Stimulated activated CD4-positive, alpha-beta T cell treated with anti-CD3 and anti-CD28 coated beads, TNF-alpha, amount 100 ng/mL, for 1 hour (primary cell): ENCODE measurements at places on chromosomes 12 and 14.

DNA sequence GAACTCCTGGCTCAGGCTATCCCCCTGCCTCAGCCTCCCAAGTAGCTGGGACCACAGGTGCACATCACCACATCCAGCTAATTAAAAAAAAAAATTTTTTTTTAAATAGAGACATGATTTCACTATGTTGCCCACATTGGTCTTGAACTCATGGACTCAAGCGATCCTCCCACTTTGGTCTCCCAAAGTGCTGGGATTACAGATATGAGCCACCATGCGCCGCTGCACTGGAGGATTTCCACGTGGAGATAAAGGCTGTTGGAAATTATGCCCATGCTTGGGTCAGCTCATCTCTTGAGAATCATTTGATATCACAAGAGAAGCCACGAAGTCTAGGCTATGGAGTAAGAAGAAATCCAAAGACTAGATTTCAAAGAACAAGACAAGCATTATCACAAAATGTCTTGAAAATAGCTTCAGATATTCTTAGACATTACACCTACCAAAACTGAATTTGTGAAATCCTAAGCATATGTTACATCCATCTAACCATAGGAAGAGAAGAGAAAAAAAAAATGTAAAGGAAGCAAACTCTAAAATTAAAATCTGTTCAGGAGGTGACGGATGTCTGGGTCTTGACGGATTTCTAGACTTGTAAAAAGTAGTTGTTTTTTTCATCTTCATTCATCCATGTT, 99.1 kb downstream of the PTPN11 start:
- DNase-seq = no peak

- DNase-seq = no peak
These were observed 168.0 kb downstream of the SLC16A7 start for GRCh38 chr12:59763835-59764234.

DNA sequence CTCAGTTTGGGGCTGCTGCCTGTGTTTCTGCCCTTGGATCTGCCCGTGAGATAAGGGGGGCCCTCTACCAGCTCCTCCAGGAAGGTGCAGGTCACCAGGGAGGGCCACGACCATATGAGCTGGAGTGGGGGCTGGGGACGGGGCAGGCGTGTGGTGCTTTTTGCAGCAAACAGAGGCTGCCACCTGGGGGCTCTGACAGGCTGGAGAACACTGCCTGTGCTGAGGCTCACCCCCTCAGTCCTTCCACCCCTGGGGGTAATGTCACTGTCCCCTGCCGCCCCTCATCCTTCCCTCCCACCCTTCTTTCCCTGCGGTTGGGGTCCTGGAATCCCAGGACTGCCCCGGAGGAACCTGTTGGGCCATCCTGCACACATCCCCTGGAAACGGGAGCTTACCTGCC, 3.2 kb downstream of the PLD4 start:
- DNase-seq = no peak

DNA sequence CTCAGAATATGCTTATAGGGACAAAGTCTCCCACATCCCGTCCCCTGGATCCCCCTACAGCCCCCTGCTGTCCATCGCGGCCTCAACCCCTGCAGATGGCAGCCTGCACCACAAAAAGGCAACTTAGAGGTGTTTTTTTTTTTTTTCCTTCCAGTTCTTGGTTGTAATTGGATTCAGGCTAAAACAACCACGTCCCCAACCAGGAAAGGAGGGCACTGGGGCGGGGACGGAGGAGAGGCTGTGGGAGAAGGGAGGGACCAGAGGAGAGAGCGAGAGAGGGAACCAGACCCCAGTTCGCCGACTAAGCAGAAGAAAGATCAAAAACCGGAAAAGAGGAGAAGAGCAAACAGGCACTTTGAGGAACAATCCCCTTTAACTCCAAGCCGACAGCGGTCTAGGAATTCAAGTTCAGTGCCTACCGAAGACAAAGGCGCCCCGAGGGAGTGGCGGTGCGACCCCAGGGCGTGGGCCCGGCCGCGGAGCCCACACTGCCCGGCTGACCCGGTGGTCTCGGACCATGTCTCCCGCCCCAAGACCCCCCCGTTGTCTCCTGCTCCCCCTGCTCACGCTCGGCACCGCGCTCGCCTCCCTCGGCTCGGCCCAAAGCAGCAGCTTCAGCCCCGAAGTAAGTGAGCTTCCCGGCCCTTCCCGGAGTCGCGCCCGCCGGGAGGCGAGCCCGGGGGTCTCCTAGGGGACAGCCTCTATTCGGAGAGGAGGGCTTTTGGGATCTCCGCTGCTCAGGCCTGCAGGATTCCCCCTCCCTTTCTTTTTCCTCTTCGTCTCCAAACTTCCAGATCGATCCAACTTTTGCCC, at the start of gene MMP14:
Gene MMP14 (plus strand): TSS at position 285 of the 813 bp plus-strand sequence. CDS start 233 bp downstream, at position 518.
- no peak for DNase-seq

DNA sequence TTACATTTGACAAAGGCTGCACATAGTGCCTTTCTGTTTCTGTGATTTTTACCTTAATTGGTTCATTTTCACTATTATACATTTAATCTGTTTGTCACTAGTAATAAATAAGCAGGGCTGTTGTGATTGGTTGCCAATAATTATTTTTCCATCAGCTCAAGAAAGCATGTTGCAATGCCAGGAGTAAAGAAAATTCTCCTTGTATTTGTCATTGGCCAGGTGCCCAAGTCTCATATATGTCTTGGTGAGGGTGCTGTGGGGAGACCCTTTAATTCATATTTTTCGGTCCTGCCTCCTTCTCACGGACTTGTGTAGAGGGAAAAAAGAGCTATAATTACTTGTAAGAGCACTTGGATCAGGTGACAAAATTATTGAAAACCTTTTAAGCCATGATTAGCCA, 108.0 kb downstream of the KITLG start:
- DNase-seq = no peak

DNA sequence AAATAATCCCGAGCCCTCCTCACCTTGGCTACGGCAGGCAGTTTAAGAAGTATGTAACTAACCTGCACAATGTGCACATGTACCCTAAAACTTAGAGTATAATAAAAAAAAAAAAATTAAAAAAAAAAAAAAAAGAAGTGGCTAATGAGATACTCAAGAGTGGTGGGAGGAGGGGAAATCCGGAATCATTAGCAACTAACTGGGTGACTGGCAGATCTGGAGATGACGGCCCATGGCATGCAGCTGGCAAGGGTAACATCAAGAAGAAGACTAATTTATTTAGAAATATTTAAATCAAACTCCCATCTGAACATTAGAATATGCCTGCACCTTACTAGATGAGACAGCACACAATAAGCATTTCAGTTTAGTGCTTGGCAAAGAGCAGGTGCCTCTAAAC, 52.3 kb upstream of the TMCC3 start:
- no peak for DNase-seq

DNA sequence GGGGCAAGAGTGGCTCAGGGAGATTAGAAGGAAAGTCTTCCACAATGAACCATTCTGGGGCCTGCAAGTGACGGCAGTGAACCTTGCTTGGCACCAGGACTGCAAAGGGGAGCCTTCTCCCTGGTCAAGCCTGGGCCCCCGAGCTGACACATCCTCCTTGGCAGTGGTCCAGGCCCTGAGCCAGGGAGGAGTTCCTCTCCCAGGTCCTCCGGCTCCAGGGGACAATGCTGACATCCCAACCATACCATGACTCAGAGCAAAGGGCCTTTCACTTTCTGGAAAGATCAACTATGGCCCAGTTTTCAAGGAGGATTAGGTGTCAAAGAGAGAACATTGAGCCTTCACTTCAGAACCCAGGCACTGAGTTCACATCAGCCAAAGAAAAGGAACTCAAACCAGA, 756.5 kb upstream of the TBX3 start:
- DNase-seq = no peak

DNA sequence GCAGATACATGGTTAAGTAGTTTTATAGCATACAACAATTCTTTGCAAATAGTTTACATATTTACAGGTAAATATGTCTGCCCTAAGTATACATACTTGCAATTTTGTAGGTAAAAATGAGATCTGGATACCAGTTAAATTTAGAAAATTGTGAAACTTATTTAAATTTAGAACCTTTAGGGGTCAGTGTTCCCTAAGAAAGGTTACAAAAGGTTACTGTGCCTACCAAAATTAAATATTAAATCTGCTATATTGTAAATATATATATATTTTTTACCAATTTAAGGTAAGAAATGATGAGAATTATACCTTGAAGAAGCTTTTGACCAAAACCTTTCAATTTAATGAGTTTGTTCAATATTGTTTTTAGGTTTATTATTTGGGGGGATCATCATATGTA, 54.0 kb downstream of the MIPOL1 start:
- DNase-seq = no peak

GRCh38 chr12:27940756-27941402, 31.7 kb downstream of the PTHLH start:
- DNase-seq = peak; percentile 42

GRCh38 chr12:24360461-24360860, 411.0 kb upstream of the SOX5 start:
- DNase-seq = no peak

DNA sequence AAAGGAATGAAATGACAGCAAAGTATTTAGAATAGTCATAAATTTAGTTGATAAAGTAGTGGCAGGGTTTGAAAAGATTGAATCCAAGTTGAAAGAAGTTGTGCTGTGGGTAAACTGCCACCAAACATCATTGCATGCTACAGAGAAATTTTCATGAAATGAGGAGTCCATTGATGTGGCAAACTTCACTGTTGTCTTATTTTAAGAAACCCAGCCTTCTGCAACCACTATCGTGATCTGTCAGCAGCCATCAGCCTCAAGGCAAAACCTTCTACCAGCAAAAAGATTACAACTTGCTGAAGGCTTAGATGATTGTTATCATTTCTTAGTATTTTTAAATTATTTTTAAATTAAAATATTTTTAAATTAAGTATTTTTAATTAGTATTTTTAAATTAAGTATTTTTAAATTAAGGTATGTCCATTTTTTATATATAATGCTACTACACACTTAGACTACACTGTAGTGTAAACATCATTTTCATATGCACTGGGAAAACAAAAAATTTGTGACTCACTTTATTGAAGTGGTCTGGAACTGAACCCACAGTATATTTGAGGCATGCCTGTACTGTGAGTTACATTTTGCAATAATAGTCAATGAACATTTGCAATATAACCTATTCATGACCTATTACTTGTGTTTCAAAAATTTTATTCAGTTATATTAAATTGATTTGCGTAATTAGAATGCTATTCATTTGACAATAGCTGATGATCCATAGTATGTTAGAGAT, 67.2 kb upstream of the SYT1 start:
- no peak for DNase-seq

- DNase-seq = no peak
These were observed 19.7 kb upstream of the FAM222A start for GRCh38 chr12:109693653-109694600.

DNA sequence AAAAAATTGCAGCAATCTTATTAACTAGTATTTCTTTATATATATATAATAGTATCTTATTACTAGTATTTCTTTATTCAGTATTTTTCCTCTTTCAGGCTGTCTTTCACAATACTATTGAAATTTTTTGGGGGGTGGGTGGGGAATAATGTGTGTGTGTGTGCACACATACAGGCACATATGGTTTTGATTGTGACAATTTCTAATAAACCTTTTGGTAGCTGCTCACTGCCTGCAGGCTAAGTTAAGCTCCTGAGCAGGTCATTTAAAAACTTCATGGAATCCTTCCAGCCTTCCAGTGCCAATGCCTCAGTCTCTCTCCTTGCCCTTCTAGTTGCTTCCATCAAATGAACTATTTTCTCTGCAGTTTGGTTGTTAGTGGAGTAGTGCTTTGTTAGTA, 490.1 kb downstream of the PCNX1 start:
- DNase-seq = no peak

GRCh38 chr12:122148657-122149056, 25.4 kb downstream of the IL31 start:
- DNase-seq = no peak

DNA sequence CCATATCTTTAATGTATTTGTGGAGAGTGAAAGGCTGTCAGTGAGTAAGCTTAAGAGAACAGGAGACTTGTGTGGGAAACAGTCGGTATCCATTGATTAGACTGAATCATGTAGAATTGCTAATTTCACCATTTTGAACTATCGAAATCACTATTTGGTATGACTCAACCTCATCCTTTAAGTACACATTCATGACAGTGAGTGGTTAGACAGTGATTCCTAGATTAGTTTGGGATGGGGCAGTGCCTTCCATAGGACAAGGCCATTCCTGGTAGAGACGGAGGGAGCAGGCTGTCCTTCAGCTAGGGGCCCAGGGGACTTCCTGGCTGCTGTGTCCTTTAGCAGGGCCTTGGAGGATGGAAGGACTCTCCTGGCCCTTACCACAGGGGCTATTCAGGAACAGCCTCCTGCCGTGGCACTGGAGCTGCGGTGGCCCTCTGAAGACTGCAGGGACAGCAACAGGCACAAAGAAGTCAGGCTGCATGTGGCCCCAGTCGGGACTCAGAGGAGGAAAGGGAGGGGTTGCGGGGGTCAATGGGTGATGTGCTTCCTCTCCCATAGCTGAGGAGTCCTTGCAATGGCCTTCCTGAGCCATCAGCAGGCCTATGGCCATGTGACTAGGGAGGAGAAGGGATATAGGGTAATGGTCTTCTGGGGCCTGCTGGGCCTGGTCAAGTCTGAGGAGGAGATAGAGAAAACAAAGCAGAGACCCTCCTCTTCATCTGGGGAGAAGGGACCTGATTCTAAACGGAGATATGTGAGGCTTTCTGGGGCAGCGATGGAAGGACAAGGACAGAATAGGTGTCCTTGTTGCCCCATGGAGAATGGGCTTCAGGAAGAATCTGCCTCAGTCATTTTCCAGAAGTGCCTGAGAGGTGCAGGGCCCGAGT, 11.2 kb downstream of the SERPINA1 start:
- no peak for DNase-seq

GRCh38 chr12:12217018-12217359, 49.9 kb downstream of the LRP6 start:
- DNase-seq = no peak

GRCh38 chr12:100138048-100138802, 4.4 kb downstream of the BLTP3B start:
- no peak for DNase-seq

DNA sequence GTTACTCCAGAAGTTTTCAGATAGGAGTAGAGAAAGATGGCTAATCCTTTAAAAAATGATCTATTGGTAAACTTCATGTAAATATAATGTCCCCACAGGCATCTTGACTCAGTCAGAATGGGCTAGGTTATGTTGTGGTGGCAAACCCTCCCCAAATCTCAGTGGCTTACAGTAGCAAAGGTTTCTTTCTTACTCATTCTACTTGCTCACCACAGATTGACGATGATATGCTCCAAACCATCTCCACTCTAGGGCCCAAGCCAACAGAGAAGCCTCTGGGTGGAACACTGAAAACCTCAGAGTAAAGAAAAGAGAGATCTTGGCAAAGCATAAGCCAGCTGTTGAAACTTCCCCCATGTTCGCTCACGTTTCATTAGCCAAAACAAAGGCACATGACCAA, 146.4 kb downstream of the EMP1 start:
- DNase-seq = no peak

- no peak for DNase-seq
These were observed 7.1 kb upstream of the VPS37B start for GRCh38 chr12:122902854-122903692.

DNA sequence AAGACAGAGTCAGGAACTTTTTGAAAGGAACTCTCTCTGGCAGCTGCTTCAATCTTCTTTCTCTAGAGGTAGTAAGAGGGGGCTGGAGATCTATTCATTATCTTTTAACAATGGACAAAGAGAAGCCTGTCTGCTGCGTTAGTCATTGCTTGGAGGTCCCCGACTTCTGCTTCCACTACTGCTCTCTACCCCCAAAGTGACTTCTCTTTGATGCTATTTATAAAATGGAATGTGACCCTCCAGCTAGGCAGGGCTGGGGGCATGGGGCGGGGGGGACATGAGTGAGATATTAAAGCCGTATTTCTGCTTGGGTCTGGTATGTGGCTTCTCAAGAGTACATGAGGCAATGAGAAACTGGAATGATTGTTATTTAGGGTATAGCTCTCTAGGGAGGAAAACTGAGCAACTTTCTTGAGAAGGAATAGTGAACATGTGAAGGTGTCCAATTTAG, 41.4 kb upstream of the NUDT4 start:
- DNase-seq = no peak
